ENCODE measurements at places on chromosomes 2 and 18. TPM values are rescaled to one million over a fixed set of nuclear protein-coding genes. Genes with fewer than 3 reads are reported as not detected.

CENPA gene
- total RNA-seq: 32.5 TPM

NT5C1B gene
- total RNA-seq: not detected

DNA sequence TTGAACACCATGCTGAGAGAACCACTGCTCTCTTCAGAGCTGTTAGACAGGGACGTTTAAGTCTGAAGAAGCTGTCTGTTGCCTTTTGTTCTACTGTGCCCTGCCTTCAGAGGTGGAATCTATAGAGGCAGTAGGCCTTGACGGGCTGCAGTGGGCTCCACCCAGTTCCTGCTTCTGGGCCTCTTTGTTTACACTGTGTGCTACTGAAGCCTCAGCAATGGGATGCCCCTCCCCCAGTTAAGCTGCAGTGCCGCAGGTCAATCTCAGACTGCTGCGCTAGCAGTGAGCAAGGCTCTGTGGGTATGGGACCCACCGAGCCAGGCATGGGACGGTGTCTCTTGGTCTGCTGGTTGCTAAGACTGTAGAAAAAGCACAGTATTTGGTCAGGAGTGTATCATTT lies 162.3 kb upstream of the NXPH2 start:
- DNase-seq: no peak

DNA sequence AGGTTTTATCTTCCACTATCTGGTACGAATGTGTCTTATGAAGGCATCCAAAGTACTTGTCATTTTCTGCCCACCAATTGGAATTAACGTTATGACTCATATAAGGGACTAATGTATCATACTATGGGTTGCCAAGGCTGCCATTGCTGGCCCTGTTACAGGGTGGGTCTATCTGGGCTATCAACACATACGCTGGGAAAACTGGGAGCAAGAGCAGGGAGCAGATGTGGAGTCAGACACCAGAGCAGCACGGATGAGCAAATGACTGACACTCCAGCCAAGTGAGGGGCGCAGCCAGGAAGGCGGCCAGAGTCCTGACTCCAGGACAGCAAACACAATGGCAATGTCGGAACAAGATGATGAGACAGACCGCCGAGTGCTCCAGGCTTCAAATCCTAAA lies 145.9 kb downstream of the COPS8 start:
- no peak for DNase-seq

DNA sequence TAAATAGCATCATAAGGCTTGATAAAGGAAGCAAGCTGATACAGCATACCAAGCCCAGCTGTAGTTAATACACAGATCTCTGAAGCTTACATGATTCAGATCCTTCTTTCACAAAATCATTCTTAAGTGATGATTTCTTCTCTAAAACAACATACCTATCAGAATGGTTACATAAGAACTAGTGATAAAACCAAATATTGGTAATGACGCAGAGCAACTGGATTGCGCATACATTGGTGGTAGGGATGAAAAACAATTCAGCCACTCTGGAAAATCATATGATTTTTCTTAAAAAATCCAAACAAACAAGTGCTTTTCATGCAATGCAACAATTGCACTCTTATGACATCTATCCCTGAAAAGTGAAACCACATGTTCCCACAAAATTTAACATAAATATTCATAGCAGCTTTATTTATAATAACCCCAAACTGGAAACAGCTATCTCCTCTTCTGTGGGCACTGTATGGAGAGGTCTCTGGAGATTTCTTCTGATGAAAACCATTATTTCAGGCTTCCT lies 153.6 kb upstream of the DSEL start:
- DNase-seq: no peak

DNA sequence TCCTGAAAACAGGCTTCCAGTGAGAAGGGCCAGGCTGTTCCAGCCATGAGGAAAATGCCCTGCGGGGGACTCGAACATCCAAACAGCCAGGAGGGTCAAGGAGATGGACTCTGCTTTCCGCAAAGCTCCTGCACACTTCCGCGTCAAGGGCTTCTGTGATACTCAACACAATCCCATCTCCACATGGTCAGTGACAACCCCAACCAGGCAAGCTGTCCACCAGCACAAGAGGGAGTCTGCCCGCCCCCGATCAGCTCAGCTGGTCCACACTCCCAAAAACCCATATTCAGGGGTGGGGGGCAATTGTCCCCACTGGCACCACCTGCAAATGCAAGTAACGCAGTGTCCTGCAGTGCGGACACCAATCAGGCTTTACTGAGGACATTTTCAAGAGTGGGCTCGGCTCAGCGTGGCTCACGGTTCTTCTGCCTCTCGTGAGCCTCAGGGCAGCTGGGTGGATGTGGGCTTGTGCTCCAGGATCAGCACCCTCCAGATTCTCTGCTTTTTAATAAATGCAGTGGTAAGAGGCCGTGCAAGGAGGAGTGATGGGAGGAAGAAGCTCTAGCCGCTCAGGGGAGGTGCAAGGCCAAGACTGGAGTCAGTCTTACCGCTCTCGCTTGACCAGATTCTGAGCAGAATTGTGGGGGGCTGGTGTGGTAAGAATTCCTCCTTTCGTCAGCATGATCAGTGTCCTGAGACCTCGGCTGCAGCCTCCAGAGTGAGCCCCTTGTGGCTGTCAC lies 19.5 kb upstream of the CIDEA start:
- no peak for DNase-seq

- DNase-seq: no peak
These were observed 663.4 kb downstream of the ARHGAP15 start for GRCh38 chr2:143792602-143793001.

DNA sequence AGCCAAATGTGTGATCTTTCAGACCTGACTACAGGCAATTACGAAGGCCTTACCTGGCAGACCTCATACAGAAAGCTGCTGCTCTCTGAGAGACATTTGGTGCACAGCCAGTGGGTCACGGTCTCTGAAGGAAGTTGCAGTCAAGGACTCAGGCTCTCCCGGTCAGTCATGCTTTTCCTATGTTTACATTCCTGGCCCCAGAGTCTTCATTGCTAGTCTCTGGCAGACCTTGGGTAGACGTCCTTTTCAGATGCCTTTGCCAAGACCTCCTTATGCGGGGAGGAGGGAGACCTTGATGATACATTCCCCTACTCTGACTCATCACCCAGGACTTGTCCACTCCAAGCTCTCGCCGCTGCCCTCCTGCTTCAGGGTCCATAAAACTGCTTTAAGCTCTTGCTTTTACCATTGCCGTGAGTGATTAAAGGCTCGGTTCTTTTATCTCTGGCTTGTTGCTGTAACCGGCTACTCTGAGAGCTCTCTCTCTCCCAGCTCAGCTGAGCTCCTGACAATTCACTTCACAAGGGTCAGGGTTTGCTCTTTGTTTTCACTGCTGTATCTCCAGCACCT lies 62.0 kb upstream of the SLC35F5 start:
- DNase-seq: no peak

GRCh38 chr2:239604861-239605260 lies 204.0 kb upstream of the HDAC4 start:
- DNase-seq: no peak

DNA sequence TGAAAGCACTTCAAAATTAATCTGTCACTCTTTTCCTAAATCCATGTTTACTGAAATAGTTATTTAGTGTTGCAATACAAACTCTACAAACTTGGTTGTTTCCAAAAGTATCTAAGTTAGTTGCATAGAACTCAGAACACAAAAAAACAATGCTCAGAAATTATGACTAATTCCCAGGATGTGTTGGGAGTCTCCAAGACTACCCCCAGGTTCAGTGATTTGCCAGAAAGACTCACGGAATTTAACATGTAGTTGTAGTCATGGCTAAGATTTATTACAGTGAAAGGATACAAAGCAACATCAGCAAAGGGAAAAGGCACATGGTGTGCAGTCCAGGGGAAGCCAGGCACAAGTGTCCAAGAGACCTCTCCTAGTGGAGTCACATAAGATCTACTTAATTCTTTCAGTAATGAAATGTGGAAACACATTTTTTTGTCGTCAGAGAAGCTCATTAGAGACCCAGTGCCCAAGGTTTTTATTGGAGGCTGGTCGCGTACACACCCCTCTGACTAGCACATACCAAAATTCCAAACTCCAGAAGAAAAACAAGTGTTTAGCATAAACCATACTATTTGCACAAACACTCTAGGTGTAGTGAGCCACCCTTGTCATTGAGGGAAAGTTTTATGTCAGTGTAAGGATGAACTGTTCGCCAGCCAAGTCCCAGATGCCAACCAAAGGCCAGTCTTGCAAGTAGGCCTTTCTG lies 43.3 kb upstream of the CYP20A1 start:
- DNase-seq: no peak

Measured in activated CD8-positive, alpha-beta T cell treated with anti-CD3 and anti-CD28 coated beads for 36 hours (primary cell).